Right renal pelvis (tissue), 4 donors: ENCODE measurements at places on chromosomes 7 and 10. TPM values are rescaled to one million over a fixed set of nuclear protein-coding genes. Genes with fewer than 3 reads are reported as not detected.

Gene KLHL7
- 43.6 TPM for polyA plus RNA-seq

- DNase-seq = no peak
Measured at GRCh38 chr7:51198654-51199053, 118.0 kb downstream of the COBL start.

GRCh38 chr7:93374345-93374940 lies 142.3 kb downstream of the VPS50 start:
- DNase-seq = peak; percentile 2

DNA sequence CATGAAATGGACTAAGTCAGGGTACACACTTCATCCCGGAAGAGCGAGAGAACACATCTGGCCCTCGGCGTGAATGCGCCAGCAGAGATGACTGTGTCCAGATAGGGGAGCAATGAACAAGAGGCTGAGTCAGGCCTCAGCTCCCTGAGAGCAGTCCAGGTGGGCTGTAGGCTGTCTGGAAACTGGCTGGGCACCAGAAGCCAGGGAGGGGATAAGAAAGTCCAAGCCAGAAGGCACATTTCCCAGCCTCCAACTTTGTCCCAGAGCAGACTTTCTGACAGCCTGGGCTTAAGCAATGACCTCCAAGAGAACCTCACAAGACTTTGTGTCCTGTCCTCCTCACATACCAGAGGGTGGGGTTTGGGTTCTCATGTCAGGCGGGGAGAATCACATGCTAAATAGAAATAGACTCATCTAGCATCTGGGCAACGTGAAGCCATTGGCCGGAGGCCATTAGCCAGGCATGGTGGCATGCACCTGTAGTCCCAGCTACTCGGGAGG lies 157.2 kb downstream of the ARHGAP12 start:
- DNase-seq = no peak

DNA sequence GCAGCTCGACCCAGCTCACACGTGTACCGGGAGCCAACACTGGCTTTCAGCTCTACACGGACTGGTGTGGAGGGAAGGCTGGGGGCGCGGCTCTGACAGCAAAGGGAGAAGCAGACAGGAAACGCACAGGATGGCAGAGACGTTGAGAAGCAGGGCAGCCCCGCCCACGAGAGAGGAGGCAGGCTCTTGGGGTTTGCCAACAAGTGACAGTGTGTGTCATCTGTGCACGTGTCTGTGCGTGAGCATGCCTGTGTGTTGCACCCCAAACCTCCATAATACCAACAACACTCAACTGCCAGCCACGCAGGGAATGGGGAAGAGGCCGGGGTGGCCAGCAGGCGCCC lies 64.4 kb upstream of the PDGFA start:
- DNase-seq = no peak

- no peak for DNase-seq
Measured at GRCh38 chr7:82904871-82905270, 257.8 kb downstream of the PCLO start.

DNA sequence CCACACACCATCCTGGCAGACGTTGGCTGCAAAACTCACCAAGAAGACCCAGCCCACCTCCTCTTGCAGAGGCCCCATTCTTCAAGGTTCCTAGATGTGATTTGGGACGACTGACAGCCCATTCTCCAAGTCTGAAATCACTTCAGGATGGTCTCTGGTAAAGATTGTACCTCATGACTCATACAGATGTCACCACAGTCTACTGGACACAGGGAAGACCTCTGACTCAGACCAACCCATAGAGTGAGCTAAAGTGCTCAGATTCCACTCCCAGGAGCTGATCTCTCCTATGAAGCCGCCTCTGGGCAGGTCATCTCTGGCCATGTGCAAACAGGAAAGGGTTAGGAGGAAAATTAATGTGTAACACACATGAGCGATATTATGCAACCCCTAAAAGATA lies 102.4 kb upstream of the VWC2 start:
- DNase-seq = no peak

DNA sequence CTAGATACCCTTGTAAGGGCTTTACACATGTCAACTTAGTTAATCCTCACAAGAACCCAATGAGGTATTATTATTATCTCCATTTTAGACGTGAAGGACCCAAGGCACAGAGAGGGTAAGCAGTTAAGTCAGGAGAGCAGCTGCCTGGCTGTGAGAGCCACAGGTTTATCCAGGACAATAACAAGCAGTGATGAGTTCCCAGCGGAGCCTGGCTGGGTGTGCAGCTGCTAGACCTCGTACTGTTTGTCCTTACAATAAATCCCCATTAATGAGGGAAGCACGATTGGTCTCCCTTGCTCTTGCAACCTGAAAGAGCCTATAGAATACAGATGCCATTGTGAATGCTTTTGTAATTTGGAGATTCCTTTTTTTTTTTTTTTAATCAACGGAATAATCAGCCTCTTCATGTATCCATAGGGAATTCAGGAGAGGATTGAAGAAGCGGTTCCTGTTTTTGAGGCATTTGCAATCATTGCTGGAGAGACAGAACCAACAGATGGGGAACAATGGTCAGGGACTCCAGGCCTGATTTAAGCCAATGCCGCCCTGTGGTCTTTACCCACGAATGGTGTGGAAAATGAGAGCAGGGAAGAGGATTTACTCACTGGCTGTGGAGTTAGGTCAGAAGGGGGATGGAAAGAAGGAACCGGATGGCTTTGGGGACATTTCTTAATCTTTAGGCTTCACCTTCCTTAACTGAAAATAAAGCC lies 12.3 kb upstream of the ASB4 start:
- DNase-seq = no peak

DNA sequence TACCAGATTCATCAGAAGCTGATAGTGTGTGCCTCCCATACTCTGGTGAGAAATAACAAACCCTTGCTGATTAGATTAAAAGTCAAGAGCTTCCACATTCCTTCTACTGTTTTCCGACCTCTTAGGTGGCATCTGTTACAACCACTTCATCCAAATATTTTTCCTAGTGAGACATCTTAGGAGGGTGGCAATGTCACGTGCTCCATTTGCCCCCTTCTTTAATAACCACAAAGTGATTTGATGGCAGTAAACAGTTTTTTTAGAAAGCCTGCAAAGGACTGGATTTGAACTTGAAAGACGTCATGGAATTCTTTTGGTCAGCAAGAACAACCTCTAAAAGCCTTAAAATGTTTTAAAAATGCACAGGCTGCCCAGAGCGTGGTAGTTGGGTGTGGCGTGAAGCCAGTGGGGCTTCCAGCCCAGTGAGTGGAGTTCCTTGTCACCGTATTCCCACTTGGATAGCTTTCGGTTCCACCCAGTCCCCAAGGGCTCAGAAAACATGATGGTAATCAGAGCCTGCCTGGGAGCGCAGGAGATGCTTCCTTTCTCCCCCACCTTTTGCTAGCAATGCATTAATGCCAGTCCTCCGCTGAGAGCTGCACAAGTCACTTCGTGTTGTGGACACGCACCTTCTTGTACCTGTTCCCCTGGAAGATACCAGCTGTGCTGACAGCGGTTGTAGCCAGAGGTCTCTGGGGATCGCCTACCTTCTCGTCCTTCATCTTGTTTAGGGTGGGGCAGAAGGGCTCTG lies 256.4 kb downstream of the KIAA1217 start:
- no peak for DNase-seq

DNA sequence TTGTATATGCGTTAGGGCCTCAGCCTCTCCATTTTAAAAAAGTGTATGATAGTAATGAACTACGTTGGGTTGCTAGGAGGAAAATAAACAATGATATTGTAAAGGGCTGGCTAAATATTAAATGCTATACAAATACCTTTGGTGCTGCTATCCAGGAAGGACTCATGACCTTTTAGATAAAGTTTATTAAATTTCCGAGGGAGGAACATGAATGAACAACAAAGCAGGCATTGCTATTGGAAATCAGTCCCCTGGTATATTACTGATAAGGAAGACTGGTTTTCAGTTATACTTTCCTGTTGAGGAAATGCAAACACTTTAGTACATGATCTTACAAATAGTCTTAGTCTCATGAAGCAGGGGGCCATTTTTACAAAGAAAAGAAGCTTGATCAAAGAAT lies 17.2 kb upstream of the AGR2 start:
- no peak for DNase-seq
